B cell (primary cell): ENCODE measurements at places on chromosomes 5 and 9.

DNA sequence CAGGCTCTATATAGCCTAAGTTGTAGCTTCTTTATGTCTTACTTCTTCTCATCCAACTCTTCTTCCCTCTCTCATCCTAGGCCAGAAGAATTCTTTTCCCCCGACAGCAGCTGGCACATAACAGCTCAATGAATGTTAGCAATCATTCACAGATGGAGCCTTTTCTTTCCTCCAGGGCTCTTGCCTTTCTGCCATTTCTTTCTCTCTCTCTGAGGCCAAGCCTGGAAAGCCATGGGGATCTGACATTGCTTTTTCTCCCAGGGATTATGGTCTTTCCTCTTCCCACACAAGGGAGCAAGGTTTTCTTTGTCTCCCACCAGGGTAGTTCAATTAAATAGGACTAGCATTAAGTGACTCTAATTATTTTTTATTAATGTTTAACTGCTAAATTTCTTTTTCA is 20.5 kb downstream of the SMIM15 start:
- DNase-seq: no peak

- no peak for DNase-seq
These were observed 114.9 kb downstream of the MLLT3 start for GRCh38 chr9:20507431-20507830.

DNA sequence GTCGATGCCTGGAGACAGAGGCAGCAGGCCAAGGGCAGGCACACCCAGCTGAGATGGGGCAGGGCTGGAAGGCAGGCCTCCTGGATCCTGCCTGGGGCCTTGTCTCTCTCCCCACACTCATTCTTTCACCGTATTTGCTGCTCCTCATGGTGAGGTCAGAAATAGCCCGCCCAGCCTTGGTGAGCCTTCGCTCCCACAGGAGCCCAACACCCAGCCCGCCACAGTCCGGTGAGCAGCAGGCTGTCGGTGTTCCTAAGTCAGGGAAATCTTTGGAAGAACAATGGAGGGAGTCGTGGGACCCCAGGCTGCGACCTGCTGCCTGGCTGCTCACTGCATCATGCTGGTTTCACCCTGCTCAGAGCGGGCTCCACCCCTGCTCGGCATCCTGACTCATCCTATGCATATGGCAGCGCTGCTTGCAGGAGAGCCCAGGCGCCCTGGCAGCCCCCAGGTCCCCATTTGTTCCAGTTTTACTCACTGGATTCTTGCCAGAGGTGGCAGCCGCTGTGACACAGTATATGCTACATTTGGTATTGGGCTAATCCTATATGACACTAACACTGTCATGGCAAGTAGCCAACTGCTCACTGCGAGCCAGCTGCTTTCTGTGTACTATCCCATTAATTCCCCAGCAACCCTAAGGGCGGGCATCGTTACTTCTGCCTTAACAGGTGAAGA is 53.2 kb upstream of the NCS1 start:
- no peak for DNase-seq

DNA sequence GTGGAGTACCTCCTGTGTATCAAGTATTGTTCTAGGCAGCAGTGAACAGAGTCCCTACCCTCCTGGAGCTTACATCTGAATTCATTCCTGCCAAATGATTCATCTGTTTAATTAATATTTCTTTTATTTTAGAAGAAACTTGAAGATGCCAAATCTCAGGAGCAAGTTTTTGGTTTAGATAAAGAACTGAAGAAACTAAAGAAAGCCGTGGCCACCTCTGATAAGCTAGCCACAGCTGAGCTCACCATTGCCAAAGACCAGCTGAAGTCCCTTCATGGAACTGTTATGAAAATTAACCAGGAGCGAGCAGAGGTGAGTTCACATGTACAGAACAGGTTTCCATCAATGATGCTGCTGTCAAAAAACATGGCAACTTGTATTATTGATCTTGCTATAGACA is 57.9 kb downstream of the RAB14 start:
- DNase-seq: no peak

DNA sequence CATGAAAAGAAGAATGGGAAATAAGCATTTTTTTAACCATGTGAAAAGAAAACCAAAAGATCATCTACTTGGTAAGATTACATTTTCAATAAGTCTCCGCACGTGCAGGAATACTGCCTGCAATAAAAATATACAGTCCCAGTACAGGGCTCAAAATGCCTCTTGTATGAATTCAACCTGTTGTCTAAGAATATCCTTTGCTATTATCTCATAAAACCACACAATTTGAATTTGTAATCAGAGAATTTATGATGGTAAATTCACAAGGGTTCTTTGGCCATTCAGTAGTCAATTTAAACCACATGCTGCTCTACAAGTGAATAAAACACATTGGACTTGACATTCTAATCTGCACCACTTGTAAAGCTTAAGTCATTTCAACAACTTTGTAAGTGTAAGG is 46.6 kb downstream of the ST8SIA4 start:
- peak; percentile 15 for DNase-seq

- DNase-seq: no peak
These were observed 66.6 kb downstream of the DENND1A start for GRCh38 chr9:123863164-123863855.
